ENCODE measurements at places on chromosomes 6 and 20. TPM values are rescaled to one million over a fixed set of nuclear protein-coding genes. Genes with fewer than 3 reads are reported as not detected.

GRCh38 chr6:1131285-1132079 is 180.4 kb upstream of the FOXQ1 start:
- DNase-seq: peak; percentile 100

GRCh38 chr6:93417421-93418013 is 1.8 kb downstream of the EPHA7 start:
- DNase-seq: no peak

DNA sequence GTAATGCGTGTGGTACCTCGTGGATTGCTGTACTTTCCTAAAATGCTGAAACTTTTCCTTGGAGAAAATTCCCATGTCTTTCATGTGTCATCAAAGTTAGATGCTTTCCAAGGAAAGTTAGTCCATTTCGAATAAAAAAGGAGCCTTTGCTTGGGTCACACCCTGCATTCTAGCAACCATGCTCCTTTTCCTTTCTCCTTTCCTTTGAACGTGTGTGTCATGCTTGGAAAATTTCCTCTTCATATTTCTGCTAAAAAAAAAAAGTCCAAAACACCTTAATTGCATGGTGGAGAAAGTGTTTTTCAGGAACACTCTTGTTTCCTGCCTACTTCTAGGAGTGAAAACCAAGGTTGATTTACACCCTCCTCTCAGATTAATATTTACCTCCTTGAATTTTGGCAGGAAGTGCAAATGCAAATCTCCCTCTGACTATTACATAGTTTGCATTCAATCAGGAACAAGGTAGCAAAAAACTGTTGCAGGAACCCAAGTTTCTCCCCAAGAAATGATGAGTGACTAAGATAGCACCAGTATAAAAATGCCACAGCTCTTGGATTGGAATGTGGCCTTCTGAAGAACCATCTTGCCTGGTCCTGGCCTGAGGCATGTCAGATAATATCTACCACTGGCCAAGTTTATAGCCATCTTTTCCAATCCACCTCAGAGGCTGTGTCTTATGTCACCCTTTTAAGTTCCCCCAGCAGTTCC is 590.6 kb downstream of the QKI start:
- peak; percentile 40 for DNase-seq

The PPIL6 gene
- total RNA-seq: 0.17 TPM

The ELMO2 gene
- 46.9 TPM for total RNA-seq

- peak; percentile 54 for DNase-seq
Measured at GRCh38 chr6:69907981-69908498, 41.7 kb downstream of the COL19A1 start.

The SFT2D1 gene
- total RNA-seq: 49.9 TPM

The GCLC gene
- total RNA-seq: 30.0 TPM

- no peak for DNase-seq
Measured at GRCh38 chr6:6125495-6125894, 118.8 kb upstream of the NRN1 start.

DNA sequence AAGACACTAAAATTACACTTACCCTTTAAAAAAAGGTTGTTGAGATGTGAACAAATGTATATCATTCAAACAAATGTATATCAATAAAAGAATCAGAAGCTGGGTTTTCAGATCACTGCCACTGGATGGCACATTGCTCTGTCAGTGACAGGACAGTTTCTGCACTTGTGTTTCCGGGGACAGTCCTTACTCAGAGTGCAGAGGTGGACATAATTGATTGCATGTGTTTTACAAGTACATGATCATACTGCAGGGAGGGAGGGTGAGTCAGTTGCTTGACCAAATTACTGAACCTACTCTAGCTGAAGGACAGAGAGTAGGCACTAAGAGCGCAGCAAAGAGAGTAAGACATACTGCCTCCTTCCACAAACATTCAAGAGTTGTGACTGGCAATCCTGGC is 302.3 kb downstream of the TENT5A start:
- no peak for DNase-seq

The HLA-DQA2 gene
- total RNA-seq: not detected

- no peak for DNase-seq
Measured at GRCh38 chr6:45253453-45253852, 74.7 kb upstream of the RUNX2 start.

DNA sequence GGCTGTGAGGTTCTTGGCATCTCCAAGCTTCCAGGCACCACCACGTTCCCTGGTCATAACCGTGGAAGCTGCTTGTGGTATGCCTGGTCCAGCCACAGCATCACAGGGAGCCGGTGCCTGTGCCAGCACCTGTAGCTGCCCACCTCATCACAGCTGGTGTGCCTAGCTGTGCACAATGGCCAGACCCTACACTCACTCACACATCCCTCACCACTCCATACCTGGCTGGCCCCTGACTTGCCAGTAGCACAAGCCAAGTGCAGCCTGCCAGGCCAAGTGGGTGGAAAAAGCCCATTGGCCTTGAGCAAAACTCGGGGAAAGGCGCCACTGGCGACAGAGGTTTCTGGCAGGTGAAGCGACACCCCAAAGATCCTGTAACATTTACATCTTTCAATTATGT is 192.3 kb upstream of the MANEA start:
- DNase-seq: no peak

The ZNF184 gene
- 7.6 TPM for total RNA-seq

The MATN4 gene
- total RNA-seq: not detected

The COL9A3 gene
- 0.35 TPM for total RNA-seq

The STMND1 gene
- total RNA-seq: not detected

DNA sequence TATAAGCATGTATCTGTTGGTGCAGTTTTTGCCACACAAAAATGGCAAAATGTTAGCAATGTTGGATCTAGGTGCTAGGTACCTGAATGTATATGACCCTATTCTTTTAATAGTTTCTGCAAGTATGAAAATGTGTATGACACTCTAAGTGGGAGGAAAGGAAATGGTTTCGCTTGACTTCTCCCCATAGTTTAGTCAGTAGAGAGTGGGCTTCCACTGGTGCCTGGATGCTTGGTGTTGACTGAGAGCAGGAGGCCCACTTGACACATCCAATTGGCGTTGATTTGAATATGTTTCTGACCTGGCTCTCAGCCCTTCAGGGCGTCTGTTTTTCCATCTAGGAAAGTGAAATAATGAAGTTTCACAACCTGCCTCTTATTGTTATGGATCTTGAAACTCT is 41.8 kb upstream of the GABRR1 start:
- DNase-seq: no peak

The FABP7 gene
- not detected for total RNA-seq

The VIP gene
- not detected for total RNA-seq

The POU5F1 gene
- 11.3 TPM for total RNA-seq

- DNase-seq: peak; percentile 59
Measured at GRCh38 chr6:119479860-119480655, 130.5 kb upstream of the MAN1A1 start.

- no peak for DNase-seq
Measured at GRCh38 chr6:34731393-34732060, 25.8 kb upstream of the SNRPC start.
